ENCODE measurements at places on chromosomes 13 and 19.

GRCh38 chr19:13002166-13002898 lies 7.1 kb downstream of the NFIX start:
- no peak overlapping the region for H3K4me3 ChIP-seq
- H3K36me3 ChIP-seq, result no peaks in the 10 kb centered on the region
- peaks cover 6% of the 10 kb centered on the region for H3K27me3 ChIP-seq
- no peaks in the 10 kb centered on the region for H3K4me1 ChIP-seq

DNA sequence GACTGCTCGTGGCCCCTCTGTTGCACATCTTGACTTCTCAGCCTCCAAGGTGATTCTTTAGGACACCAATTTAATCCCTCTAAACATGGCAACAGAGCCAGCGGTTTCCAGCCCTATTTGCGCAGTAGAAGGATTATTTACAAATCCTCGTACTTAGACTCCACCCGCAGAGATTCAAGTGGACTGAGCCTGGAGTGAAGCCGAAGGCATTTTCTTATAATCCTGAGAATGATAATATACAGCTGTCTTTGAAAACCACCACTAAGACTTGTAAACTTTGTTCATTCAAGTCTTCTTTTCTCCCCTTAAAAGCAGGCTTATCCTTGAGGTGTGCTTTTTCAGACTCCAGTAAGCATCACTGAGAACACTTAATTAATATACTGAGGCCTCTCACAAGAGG lies 4.8 kb upstream of the DPRX start:
- H3K27ac ChIP-seq, result no peak overlapping the region
- no peaks in the 10 kb centered on the region for H3K36me3 ChIP-seq
- H3K4me3 ChIP-seq, result no peak overlapping the region
- no peaks in the 10 kb centered on the region for H3K27me3 ChIP-seq

DNA sequence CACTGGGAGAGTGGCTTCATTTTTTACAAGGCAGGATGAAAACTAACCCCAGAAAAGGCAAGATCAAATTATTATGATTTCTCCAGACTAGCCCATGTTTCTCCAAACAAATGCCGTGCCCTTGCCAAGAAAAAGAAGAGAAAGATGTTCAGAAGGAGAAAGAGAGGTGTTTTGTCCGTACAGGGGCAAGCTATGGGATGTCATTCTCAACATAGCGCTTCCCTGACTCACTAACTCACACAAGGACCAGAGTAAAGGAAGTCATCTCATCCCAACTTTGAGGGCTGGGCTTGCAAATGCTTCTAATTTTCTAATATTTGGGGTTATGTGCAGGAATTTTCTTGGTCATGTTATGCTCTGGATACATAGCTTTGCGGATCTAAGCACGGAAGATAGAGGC lies 224.2 kb upstream of the MAB21L1 start:
- no peak overlapping the region for H3K4me3 ChIP-seq
- H3K27ac ChIP-seq, result no peak overlapping the region
- no peak for DNase-seq
- no peaks in the 10 kb centered on the region for H3K27me3 ChIP-seq
- no peaks in the 10 kb centered on the region for H3K4me1 ChIP-seq

DNA sequence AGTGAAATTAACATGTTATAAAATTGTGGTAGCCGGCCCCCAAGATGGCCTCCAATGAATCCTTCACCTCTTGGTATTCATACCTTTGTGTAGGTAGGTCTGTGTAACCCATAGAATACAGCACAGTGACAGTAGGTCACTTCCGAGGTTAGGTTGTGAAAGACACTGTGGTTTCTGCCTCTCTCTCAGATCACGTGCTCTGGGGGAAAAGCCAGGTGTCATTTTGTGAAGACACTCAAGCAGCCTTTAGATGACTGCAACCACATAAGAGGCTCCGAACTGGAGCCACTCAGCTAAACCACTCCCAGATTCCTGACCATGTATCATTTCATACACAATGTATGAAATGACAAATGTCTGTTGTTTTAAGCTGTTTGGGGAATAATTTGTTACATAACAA lies 9.8 kb upstream of the USPL1 start:
- H3K27me3 ChIP-seq, result peaks cover 5% of the 10 kb centered on the region
- H3K4me3 ChIP-seq, result no peak overlapping the region
- H3K36me3 ChIP-seq, result peaks cover 4% of the 10 kb centered on the region
- DNase-seq, result peak; percentile 67
- H3K27ac ChIP-seq, result no peak overlapping the region

GRCh38 chr13:38979891-38980749 lies 10.5 kb downstream of the STOML3 start:
- no peak overlapping the region for H3K4me3 ChIP-seq
- H3K27ac ChIP-seq, result no peak overlapping the region
- no peaks in the 10 kb centered on the region for H3K36me3 ChIP-seq
- no peaks in the 10 kb centered on the region for H3K4me1 ChIP-seq
- no peak for DNase-seq
- H3K27me3 ChIP-seq, result peaks cover 3% of the 10 kb centered on the region

- H3K4me3 ChIP-seq, result no peak overlapping the region
- no peaks in the 10 kb centered on the region for H3K4me1 ChIP-seq
- no peaks in the 10 kb centered on the region for H3K36me3 ChIP-seq
Measured at GRCh38 chr19:53597023-53597422, 34.8 kb upstream of the DPRX start.

DNA sequence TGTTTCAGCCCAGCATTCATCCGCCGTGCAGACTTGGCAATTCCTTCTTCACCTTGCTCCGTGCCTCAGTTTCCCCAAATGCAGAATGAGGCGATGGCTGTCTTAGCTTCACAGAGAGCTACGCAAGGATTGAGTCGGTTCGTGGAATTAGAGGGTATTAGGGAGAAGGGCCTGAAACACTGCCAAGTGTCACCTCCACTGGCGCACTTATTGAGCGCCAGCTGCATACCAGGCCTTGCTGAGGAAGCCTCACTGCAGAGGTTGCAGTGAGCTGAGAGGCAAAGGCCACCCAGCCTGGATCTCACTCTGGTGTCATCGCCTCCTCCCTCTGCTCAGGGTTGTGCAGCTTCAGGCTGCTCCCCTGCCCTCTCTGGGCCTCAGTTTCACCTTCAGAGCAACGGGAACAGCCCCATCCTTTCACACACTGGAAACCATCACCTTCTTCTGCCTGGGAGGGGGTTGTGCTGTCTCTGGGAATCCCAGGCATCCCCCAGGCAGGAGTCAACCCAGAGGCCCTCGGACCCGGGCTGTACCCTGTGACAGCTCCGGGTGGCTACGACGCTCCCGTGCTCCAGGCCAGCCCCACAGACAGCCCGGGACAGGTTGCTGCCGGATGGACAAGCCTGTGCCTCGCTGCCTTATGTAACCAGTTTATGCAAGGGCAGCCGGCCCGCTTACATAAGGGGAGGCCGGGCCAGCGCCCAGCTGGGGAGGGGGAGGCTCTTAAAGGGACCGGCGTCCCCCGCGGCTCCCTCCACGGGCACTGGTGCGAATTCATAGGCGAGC lies 31.9 kb downstream of the NFIC start:
- no peaks in the 10 kb centered on the region for H3K27me3 ChIP-seq
- DNase-seq, result no peak
- no peaks in the 10 kb centered on the region for H3K36me3 ChIP-seq
- no peak overlapping the region for H3K4me3 ChIP-seq
- H3K27ac ChIP-seq, result no peak overlapping the region

DNA sequence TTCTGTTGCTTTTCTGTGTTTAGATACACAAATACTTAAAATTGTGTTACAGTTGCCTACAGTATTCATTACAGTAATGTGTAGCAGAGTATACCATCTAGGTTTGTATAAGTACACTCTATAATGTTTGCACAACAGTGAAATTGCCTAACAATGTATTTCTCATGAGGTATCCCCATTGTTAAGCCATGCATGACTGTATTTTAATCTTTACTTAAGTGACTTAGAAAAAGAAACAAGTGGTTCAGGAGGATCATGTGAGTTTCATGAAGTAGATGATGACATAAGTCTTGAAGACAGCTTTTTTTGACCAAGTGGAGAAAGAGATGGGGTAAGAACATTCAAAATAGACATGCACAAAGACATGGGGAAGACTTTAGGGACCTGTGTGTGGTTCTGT lies 8.4 kb upstream of the KCTD4 start:
- DNase-seq, result no peak
- peaks cover 26% of the 10 kb centered on the region for H3K36me3 ChIP-seq
- no peak overlapping the region for H3K4me3 ChIP-seq
- peaks cover 15% of the 10 kb centered on the region for H3K4me1 ChIP-seq

GRCh38 chr13:45327253-45327955 lies 13.6 kb downstream of the TPT1 start:
- peaks cover 9% of the 10 kb centered on the region for H3K36me3 ChIP-seq
- no peaks in the 10 kb centered on the region for H3K27me3 ChIP-seq
- H3K27ac ChIP-seq, result peak overlapping the region; percentile 52

DNA sequence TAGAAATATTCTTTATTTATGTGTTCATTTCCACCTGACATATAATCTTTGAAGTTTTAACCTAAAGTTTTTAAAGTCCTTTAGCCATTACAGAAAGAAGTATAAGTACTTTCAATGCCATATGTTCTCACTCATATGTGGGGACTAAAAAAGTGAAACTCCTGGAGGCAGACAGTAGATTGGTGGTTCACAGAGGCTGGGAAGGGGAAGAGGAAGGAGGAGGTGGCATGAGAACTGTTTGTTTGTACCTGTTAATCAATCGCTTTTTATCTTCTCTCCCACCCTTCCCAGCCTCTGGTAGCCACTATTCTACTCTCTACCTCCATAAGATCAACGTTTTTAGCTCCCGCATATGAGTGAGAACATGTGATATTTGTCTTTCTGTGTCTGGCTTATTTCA lies 131.1 kb downstream of the MYO16 start:
- H3K4me1 ChIP-seq, result no peaks in the 10 kb centered on the region
- no peak overlapping the region for H3K27ac ChIP-seq
- H3K27me3 ChIP-seq, result no peaks in the 10 kb centered on the region
- no peak for DNase-seq
- no peaks in the 10 kb centered on the region for H3K36me3 ChIP-seq

GRCh38 chr13:38875186-38875875 lies 115.3 kb downstream of the STOML3 start:
- no peaks in the 10 kb centered on the region for H3K4me1 ChIP-seq
- no peak overlapping the region for H3K4me3 ChIP-seq
- no peak for DNase-seq
- no peak overlapping the region for H3K27ac ChIP-seq

DNA sequence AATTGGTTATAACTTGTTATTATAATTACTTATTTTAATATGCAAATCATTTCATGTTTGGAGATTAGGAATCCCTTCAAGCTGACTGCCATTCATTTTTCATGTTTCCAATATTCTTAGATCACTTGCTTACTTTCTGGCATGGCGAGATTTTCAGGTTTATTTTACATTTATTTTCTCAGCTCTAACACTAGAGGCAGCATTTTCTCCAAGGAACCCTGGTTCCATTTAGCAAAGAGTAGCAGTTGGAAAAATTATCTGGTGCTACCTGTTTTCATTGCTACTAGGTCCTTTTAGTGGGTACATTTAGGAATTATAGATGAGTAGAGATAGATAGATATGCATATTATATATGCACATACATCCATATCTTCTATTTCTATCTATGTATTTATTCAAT lies 90.9 kb upstream of the TRPC4 start:
- no peak overlapping the region for H3K27ac ChIP-seq
- no peaks in the 10 kb centered on the region for H3K27me3 ChIP-seq
- no peaks in the 10 kb centered on the region for H3K4me1 ChIP-seq
- no peaks in the 10 kb centered on the region for H3K36me3 ChIP-seq
